Sigmoid colon (tissue), 7 donors: ENCODE measurements at places on chromosomes 5 and 9. TPM values are rescaled to one million over a fixed set of nuclear protein-coding genes. Genes with fewer than 3 reads are reported as not detected.

DNA sequence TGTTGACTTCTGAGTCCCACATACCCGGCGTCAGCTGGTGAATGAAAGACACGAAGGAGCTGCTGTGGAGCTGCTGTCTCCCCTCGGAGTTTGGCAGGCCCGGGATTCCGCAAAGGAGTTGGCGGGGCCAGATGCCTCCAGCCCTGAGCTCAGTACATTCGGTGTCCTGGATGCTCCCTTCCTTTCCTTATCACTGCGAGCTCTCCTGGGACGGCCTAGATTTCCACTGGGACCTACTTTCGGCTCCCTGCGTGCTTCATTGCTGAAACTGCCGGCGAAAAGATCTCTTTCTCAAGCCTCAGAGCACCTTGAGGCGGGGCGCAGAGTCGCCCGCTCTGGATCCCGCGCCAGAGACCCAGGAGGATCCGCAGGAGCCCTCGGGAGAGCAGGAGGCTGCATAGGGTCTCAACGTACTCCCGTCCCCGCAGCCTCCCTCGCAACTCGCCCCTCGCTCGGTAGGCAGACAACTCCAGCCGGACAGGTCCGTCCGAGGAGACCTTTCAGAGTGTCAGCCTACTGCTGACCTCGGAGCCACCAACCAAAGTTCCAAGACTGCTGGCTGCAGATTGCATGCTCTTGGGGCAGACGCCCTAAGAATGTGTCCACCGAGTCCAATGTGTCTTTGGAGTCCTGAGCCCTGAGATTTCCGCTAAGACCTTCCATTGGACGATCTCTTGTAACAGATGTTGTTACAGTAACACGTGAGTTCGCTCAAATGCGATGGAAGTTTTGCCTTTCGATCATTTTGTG is 6.1 kb downstream of the ANXA2R start:
- H3K27ac ChIP-seq, result peak overlapping the region; percentile 39
- no peak for DNase-seq
- no peaks in the 10 kb centered on the region for H3K36me3 ChIP-seq
- H3K27me3 ChIP-seq, result peaks cover 26% of the 10 kb centered on the region
- H3K4me3 ChIP-seq, result peak overlapping the region; percentile 25

ENTREP1 gene
- 3.8 TPM for total RNA-seq

HINT2 gene
- 42.5 TPM for total RNA-seq

DNA sequence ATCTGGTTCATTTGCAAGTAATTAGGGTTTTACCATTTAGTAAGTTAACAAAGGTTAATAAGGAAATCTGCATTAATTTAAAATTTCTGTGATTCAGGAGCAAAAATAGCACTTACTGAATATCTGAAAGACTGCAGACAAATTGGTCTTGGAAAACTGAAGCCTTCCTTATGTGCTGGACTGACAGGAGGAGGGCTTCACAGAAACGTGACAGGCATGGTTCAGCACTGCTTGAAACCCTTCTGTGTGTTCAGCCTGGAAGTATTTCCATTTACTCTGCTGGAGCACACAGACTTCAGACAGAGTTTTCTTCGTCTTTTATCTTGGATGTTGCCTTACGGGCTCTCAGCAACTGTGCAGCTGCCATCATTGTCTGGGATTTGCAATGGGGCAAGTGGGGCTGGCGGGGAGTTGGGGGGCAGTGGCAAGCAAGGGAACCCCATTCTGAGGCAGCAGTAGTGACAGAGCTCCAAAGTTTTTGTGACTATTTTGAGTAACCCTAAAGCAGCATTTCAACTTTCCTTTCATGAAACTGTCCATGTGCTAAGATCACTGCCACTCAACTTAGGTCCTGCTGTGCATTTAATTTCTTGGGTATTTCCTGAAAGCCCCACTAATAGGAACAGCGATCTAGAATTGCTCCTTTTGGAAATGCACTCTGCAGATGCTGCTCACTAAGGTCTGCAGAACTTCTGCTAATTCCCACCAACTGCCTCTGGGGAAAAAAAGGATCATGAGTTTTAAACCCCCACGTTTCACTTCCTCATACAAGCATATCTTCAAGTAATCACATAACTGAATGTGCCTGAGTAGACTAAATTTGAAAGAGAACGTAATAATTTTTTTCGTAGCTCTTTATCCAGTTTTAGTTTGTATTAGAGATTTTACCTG is 56.6 kb downstream of the KCNN2 start:
- H3K36me3 ChIP-seq, result no peaks in the 10 kb centered on the region
- no peak overlapping the region for H3K4me3 ChIP-seq
- H3K4me1 ChIP-seq, result no peaks in the 10 kb centered on the region
- no peaks in the 10 kb centered on the region for H3K27me3 ChIP-seq

DNA sequence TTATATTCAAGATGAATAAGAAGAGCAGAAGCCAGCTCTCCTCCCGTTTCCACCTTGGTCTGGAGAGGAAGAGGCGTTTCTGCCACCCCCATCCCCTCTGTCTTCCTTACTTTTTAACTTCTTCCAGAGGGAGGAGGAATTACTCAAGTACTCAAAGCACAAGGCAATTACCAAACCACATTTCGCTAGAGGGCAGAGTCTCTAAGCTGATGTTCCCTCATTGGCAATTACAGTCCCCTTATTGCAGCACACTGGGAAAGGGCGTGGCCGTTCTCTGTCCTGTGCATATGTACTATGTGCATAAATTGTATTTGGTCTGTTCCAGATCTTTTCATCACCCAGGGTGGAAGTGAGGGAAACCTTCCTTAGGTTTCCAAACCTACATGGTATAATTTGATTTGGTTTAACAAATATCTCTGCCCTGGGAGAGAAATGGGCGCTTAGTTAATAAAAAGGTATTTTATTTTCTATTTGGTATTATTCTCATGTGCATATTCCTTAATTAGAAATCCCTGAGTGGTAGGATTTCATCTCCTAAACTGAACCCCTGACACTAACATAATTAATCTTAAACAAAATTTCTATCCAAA is 29.8 kb upstream of the ALDOB start:
- no peaks in the 10 kb centered on the region for H3K4me1 ChIP-seq
- no peak overlapping the region for H3K4me3 ChIP-seq
- H3K36me3 ChIP-seq, result no peaks in the 10 kb centered on the region
- H3K27ac ChIP-seq, result no peak overlapping the region

- no peak for DNase-seq
- H3K27ac ChIP-seq, result peak overlapping the region; percentile 45
- H3K27me3 ChIP-seq, result no peaks in the 10 kb centered on the region
- no peak overlapping the region for H3K4me3 ChIP-seq
- H3K4me1 ChIP-seq, result peaks cover 35% of the 10 kb centered on the region
These were observed 240.7 kb downstream of the CSNK1G3 start for GRCh38 chr5:123752552-123753179.

DNA sequence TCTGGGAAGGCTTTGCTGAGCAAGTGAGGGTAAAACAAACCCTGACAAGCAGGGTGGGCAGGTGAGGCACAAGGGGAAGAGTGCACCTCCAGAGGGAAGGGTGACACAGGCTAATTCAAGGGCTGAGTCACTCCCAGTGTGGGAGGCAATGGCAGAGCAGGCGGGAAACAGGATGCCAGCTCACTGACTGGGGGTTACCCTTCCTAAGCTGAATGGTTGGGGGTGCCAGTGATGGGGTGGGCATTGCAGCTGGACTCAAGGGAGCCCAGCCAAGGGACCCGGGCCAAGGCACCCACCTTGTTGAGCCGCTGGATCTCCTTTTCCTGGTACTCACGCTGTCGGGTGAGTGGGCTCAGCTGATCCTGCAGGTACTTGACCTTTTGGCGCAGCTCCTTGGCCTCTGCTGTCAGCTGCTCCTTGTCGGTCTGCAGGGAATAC is 18.4 kb downstream of the GPX3 start:
- H3K4me3 ChIP-seq, result no peak overlapping the region
- no peaks in the 10 kb centered on the region for H3K27me3 ChIP-seq

GRCh38 chr5:138467711-138468132 is 2.4 kb downstream of the EGR1 start:
- H3K36me3 ChIP-seq, result no peaks in the 10 kb centered on the region
- H3K4me3 ChIP-seq, result peak overlapping the region; percentile 84
- no peaks in the 10 kb centered on the region for H3K27me3 ChIP-seq
- no peaks in the 10 kb centered on the region for H3K4me1 ChIP-seq
- DNase-seq, result no peak
- peak overlapping the region; percentile 3 for H3K27ac ChIP-seq

GRCh38 chr5:135063511-135064234 is 29.6 kb upstream of the PITX1 start:
- peak; percentile 48 for DNase-seq
- H3K36me3 ChIP-seq, result no peaks in the 10 kb centered on the region
- H3K4me3 ChIP-seq, result no peak overlapping the region
- no peak overlapping the region for H3K27ac ChIP-seq
- H3K27me3 ChIP-seq, result no peaks in the 10 kb centered on the region
- H3K4me1 ChIP-seq, result no peaks in the 10 kb centered on the region

- no peaks in the 10 kb centered on the region for H3K27me3 ChIP-seq
- no peak for DNase-seq
- H3K36me3 ChIP-seq, result no peaks in the 10 kb centered on the region
These were observed 83.0 kb downstream of the ZNF462 start for GRCh38 chr9:106945727-106946660.

DNA sequence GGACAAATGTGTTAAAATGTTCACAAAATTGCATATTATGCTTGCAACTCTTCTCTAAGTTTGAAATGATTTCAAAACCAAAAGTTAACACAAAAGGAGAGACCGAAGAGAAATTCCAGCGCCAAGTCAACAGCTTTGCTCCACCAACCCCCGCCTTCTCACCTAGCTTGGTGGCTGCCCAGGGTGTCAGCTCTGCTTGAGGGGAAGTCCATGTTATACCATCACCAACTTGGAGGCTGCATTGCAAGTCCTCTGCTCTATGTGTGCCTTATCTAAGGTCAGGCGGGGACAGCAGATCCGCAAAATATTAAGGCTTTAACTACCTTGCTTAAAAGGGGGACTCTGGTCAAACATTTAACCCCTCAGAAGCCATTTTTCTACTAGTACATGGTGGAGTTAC is 14.6 kb downstream of the CCNJL start:
- H3K27me3 ChIP-seq, result no peaks in the 10 kb centered on the region
- no peak for DNase-seq
- H3K4me3 ChIP-seq, result no peak overlapping the region
- no peak overlapping the region for H3K27ac ChIP-seq
- no peaks in the 10 kb centered on the region for H3K4me1 ChIP-seq

DNA sequence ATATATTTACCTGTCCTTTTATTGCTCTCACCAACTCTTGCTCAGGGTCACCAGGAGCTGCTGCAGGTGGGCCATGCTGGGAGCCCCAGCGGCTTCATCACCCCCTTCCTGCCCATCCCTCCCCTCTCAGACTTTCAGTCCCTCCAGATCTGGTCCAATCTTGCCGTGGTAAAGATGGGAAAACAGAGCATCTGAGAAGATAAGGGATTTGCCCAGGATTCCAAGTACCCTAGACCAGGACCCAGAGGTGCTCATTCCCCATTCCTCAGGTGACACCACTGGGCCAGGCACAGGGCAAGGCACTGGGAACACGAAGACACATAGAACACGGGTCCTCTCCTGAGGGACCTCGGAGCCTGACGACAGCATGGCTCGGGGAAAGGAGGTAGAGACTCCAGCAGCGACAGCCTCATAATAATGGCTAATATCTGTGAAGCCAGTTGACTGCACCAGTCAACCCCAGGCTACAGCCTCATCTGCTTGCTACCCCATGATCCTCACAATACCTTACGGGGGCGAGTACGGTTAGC is 18.0 kb downstream of the TMOD1 start:
- peak overlapping the region; percentile 82 for H3K27ac ChIP-seq
- no peaks in the 10 kb centered on the region for H3K36me3 ChIP-seq
- H3K4me3 ChIP-seq, result peak overlapping the region; percentile 11
- H3K4me1 ChIP-seq, result no peaks in the 10 kb centered on the region
- DNase-seq, result peak; percentile 42

DNA sequence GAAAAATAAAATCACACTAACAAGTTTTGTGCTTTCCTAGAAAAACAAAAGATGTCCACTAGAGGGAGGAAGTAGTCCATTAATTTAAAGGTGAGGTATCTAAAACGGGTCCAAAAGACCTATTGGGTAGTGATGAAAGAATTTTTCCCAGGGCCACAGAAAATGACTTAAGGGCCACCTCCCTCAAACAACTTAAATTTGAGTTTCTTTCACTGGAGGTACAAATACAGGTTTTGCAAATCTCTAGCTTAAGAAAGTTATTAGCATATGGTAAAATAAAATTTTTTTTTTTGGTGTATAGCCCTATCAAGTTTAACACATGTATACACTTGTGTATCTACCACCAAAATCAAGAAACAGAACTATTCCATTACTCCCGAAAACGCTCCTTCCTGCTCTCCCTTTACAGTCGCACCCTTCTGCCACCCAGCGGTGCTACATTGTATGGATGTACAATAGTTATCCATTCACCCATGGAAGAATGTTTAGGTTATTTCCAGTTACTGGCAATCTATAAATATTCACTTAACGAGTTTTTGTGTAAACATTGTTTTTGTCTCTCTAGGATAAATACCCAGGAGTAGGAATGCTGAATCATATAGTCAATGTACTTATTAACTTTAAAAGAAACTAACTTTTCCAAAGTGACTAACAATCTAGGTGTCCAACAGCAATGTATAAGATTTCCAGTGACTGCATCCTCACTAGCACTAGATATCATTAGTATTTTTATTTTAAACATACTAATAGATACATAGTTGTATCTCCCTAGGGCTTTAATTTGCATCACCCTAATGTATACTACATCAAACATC is 21.9 kb downstream of the DEPDC1B start:
- H3K27me3 ChIP-seq, result no peaks in the 10 kb centered on the region
- H3K4me3 ChIP-seq, result no peak overlapping the region
- H3K27ac ChIP-seq, result no peak overlapping the region
- no peaks in the 10 kb centered on the region for H3K4me1 ChIP-seq

PRSS3 gene
- 8.9 TPM for total RNA-seq

CTSL gene
- total RNA-seq, result 107 TPM

DNA sequence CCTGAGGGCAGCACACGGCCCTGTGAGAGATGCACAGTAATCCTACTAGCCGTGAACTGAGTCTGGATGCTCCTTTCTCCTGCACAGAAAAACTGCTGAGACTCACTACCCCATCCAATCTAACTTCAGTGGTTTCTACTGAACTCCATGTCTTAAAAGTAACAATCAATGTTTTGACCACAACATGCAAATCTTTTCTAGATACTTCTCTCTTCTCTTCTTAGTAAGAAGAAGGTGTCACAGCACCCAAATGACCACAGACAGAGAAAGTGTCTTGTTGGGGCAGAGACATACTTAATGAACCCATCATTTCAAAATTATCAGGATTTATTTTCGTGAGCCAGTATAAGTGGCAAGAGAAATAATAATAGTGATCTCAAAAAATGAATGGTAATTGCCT is 285.8 kb upstream of the MEF2C start:
- no peaks in the 10 kb centered on the region for H3K36me3 ChIP-seq
- no peak overlapping the region for H3K27ac ChIP-seq
- no peaks in the 10 kb centered on the region for H3K4me1 ChIP-seq
- no peak for DNase-seq
- no peaks in the 10 kb centered on the region for H3K27me3 ChIP-seq
